ENCODE measurements at places on chromosomes 3 and 15. TPM values are rescaled to one million over a fixed set of nuclear protein-coding genes. Genes with fewer than 3 reads are reported as not detected.

- no peak for DNase-seq
These were observed 97.6 kb upstream of the LRRC3B start for GRCh38 chr3:26525013-26525412.

- no peak for DNase-seq
These were observed 99.8 kb downstream of the SLMAP start for GRCh38 chr3:57855943-57856342.

- no peak for DNase-seq
These were observed 10.9 kb downstream of the PLCD1 start for GRCh38 chr3:38018296-38019266.

The PPP1R14D gene
- polyA plus RNA-seq, result not detected

Data from muscle of back (tissue), 13 donors.